ENCODE measurements at places on chromosomes 13 and 19.

- DNase-seq: no peak
Observed at GRCh38 chr13:77305266-77305665, 21.6 kb downstream of the MYCBP2 start.

GRCh38 chr13:75417656-75418055 is 64.3 kb downstream of the TBC1D4 start:
- no peak for DNase-seq

GRCh38 chr13:50283017-50283416 is 267.8 kb downstream of the KCNRG start:
- no peak for DNase-seq

GRCh38 chr13:26837102-26837501 is 76.5 kb upstream of the GPR12 start:
- no peak for DNase-seq

DNA sequence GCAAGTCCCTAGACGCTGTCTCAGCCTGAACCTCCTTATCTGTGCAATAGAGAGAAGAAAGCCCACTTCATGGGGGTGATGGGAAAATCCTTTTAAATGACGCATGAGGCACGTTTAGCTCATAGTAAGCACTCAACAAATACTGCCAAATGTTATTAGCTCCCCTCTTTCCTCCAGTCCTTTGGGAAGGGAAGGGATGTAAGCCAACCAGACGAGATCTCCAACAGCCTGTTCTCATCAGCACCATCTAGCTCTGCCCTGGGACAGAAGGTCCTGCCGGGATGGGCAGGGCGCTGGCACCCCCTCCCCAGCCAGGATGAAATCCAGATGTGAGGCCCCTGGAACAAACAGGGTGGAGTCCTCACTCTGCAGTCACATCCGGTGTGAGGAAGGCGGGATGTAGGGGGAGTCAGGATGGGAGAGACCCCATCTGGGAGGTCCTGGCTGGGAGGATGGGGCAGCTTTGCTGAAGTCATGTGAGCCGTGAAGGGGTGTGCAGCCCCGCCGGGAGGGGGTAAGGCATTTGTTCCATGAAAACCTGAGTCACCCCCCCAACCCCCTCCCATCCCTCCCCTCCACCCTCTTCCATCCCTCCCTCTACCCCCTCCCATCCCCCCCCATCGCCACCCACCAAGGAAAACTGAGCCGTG is 4.6 kb downstream of the S1PR2 start:
- no peak for DNase-seq

GRCh38 chr19:16814526-16815100 is 14.6 kb upstream of the SIN3B start:
- DNase-seq: no peak

GRCh38 chr19:6039566-6040225 is 61.8 kb upstream of the RANBP3 start:
- no peak for DNase-seq

GRCh38 chr19:43752287-43752875 is 2.4 kb downstream of the SMG9 start:
- DNase-seq: no peak

DNA sequence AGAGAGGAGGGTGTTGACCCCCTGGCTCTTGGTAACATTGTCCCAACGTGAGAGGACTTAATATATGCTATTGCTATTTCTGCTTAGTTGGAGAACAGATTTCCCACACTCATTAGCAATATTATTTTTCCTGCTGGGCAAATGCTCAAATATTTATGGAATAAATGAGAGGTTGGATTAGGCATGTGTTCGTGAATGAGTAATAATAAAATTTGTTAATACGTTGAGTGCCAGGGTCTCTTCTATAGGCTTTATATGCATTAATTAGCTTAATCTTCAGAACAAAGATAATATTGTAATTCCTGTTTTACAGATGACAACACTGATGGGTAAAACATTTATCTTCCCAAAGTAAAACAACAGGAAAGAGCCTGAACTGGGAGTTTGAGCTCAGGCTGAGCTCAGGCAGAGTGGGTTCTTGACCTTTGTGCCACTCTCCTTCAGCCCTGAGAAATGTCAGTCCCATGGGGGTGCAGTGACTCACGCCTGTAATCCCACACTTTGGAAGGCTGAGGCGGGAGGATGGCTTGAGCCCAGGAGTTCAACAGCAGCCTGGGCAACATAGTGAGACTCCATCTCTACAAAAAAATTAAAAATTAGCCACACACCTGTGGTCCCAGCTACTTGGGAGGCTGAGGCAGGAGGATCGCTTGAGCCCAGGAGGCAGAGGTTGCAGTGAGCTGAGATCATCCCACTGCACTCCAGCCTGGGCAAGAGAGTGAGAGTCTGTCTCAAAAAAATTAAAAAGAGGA is 1.2 kb downstream of the ZNF233 start:
- DNase-seq: no peak

DNA sequence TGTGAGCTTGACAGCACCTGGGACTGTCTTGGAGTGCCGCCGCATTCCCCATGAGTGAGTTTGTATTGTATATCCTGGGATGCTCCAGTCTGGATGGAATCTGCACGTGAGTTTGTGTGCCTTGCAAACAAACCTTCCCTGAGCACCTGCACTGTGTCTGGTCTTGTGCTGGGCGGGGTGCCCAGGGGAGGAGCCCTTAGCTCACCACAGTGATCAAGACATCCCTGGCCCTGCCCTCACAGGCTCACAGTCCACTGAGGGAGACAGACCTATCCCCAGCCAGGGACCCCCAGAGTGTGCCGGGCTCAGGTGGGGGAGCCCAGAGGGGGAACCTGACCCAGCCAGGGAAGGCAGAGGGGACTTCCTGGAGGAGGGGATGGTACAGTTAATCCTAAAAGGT is 1.7 kb upstream of the BCAM start:
- DNase-seq: no peak

GRCh38 chr19:14582894-14583340 is at the start of gene CLEC17A:
TSS of gene CLEC17A (plus strand) at chr19:14583084. CDS start at chr19:14583161, 77 bp downstream.
- DNase-seq: no peak

DNA sequence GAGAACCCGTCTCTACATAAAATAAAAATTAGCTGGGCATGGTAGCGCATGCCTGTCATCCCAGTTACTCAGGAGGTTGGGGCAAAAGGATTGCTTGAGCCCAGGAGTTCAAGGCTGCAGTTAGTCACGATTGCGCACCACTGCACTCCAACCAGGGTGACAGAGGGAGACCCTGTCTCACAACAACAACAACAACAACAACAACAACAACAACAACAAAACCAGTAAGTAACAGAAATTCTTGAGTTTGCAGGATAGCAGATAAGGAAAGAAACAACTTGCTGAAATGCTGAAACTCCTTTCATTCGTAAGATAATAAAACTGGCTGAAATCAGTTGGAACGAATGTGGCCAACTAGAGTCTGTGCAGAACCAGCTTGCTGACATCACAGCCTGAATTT is 23.1 kb upstream of the URI1 start:
- DNase-seq: no peak

- no peak for DNase-seq
Observed at GRCh38 chr13:93496985-93497673, 270.5 kb downstream of the GPC6 start.

- no peak for DNase-seq
Observed at GRCh38 chr13:59299584-59299983, 864.1 kb downstream of the DIAPH3 start.

- DNase-seq: peak; percentile 84
Observed at GRCh38 chr19:3987619-3988371, 2.5 kb upstream of the EEF2 start.

- no peak for DNase-seq
Observed at GRCh38 chr19:32233091-32233490, 112.3 kb upstream of the ZNF507 start.

GRCh38 chr13:99984461-99985240 is 3.1 kb downstream of the ZIC2 start:
- DNase-seq: no peak

GRCh38 chr13:97225533-97225932 is 3.4 kb downstream of the MBNL2 start:
- no peak for DNase-seq

- no peak for DNase-seq
Observed at GRCh38 chr13:100347968-100348367, 240.6 kb downstream of the GGACT start.

DNA sequence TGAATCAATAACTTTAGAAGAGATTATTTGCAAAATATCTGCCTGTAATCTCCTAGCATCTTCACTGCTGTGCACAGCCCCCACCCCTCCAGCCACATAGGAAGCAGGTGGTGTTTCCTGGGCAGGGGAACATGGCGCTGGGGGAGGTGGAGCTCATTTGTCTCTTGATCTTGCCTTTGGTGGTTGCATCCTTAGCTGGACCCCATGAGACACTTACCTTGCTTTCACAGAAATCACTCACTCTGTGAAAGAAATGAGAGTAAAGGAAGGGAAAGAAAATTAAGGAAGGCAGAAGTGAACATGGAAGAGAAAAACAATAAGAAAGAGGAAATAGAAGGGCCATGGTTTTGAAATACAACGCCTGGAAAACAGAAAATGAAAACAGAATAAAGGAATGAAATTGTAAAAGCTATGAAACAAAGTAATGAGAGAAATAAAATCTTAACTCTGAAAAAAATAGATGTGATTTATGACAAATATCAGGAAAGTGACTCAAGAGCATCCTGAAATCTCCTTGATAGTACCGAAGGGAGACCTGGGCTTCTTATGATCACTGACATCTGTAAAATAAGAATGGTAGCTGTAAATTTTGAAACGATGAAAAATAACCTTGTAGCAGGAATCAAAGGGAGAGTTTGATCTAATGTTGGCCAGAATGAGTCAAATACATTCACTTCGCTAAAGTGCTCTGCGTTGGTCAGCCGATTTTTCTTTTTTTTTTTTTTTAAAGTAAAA is 17.2 kb upstream of the RNASEH2B start:
- no peak for DNase-seq

GRCh38 chr19:35693422-35693821 is 10.9 kb upstream of the ZBTB32 start:
- DNase-seq: no peak

DNA sequence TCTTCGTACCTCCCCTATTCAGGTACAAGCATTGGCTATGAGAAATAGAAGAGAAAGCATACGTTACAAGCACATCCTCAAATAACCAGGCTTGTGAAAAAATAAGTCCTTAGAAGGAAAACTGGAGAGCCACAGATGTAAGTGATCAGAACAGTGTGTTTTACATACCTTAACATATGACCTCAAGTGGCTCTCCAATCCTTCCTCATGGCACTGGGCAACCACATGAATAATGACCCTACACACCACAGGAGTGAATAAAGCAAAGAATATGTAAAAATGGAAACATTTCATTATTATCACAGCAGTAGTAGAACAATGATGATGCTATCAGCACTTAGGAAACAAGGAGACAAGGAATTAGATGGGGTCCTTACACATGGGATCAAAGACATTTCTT is 96.5 kb downstream of the DOCK9 start:
- no peak for DNase-seq

DNA sequence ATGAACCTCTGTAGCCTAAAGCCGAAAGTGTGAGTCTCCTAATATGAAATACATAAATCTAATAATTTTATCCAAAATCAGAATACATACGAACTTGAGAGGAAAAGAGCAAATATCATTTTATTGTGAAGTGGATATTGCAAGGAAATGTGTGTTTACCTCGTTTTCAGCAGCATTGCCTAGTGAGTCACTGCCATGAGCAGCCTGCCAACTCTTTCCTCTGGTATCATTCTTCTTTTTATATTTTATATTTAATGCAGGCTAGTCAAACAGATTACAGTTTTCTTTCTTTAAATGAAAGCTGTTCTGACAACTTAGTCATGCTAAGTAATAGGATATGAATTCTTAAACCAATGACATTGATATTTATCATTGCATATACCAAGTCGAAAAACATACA is 44.2 kb downstream of the EDNRB start:
- no peak for DNase-seq

DNA sequence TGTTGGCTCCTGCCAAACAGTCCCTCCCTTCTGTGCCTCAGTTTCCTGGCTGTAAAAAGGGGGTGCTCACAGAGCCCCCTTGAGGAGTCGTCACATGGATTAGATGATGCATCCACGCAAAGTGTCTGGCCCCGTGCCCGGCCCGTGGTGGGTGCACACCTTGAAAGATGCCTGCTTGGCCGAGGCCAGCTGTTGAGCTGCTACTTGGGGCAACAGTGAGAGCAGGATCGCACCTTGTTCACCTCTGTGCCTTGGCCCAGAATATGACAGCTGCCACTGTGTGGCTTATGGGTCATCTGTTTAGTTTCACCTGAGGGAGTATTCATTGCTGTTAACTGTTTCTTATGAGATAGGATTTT is 17.7 kb downstream of the CRTC1 start:
- no peak for DNase-seq

DNA sequence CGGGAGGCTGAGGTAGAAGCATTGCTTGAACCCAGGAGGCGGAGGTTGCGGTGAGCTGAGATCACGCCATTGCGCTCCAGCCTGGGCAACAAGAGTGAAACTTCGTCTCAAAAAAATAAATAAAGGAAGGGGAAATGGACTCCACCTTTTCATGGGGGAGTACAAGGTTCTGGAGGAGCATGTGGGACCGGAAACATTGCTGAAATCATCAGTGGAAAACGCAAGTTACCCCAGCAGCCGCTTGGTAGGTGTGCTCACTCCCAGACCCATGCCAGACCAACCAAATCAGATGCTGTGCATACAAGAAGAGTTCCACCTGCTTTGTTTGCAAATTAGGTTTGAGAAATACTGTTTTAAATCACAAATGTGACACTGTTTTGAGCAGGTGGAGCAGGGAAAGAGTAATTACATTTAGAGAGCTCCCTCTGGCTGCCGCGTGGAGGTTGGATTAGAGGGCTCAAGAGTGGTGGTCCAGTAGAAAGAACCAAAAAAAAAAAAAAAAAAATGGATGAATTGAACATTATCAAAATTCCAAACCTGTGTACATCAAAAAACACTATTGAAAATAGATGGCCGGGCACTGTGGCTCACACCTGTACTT is 4.9 kb downstream of the ERICH4 start:
- no peak for DNase-seq

DNA sequence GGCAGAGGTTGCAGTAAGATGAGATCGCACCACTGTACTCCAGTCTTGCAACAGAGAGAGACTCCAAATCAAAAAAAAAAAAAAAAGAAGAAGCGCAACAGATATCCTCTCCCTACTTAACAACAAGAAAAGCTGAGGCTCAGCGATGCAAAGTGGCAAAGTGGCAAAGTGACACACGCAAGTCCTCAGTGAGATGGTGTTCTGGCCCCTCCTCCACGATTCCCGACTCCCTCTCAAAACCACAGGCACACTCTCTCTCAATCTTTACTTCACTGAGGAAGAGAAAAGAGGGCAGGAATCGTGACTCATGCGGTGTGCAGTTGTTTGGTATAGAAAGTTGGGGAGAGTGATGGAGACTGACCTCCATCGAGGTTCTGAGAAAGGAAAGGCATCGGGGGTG is 12.6 kb downstream of the FFAR2 start:
- no peak for DNase-seq

- no peak for DNase-seq
Observed at GRCh38 chr19:27734496-27735220, 1478.3 kb downstream of the UQCRFS1 start.

DNA sequence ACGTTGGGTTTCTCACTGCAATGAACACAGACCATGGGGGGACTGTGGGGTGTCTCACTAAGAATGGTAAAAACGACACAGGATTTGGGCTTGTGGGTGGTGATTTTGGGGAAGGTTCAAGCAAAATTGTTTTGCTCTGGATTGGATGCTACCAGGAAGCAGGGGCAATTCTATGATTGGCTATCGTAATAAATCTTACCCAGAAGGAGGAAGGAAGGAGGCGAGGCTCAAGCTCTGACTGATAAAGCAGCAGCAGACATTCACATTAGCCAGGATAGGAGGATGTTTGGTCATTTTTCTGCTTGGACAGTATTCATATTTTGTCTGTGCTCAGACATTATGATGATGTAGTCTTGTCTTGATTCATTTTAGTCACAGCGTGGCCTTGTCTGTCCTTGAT is 1.5 kb downstream of the ZNF576 start:
- no peak for DNase-seq

GRCh38 chr13:34145061-34145460 is 327.1 kb downstream of the RFC3 start:
- DNase-seq: no peak

Measured in central memory CD8-positive, alpha-beta T cell (primary cell).